ENCODE measurements at places on chromosomes 5 and 9.

- no peak for DNase-seq
Observed at GRCh38 chr9:103700195-103700962, 393.7 kb upstream of the SMC2 start.

GRCh38 chr5:14155075-14155474 is 11.9 kb downstream of the TRIO start:
- DNase-seq = no peak

- no peak for DNase-seq
Observed at GRCh38 chr5:90866333-90866732, 307.7 kb downstream of the ADGRV1 start.

DNA sequence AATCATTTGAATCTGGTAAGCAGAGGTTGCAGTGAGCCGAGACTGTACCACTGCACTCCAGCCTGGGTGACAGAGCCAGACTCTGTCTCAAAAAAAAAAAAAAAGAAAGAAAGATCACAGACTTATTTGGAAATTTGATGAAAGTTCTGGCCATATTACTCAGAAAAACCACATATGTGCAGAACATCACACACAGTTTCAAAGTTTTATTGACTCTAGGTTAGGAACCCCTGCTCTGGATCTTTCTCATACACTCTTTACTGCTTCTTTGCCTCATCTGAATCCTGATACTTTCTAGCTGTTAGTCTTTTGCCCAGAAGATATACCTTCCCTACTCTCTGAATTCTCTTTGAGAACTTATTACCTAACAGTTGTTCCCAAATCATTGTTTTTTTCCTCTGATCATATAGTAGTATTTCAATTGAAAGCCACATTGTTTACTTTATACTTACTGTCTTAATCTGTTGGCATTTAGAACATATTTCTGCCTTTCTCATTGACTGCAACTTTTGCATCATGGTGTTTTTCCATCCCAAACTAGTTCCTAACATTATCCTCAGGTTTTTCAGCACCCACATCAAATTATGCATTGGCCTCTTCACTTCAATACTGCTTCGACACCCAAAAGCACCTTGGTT is 68.7 kb downstream of the LNPEP start:
- no peak for DNase-seq

- no peak for DNase-seq
Observed at GRCh38 chr5:587403-587802, 24.7 kb upstream of the CEP72 start.

GRCh38 chr9:80382211-80382891 is 810.6 kb downstream of the TLE4 start:
- no peak for DNase-seq

DNA sequence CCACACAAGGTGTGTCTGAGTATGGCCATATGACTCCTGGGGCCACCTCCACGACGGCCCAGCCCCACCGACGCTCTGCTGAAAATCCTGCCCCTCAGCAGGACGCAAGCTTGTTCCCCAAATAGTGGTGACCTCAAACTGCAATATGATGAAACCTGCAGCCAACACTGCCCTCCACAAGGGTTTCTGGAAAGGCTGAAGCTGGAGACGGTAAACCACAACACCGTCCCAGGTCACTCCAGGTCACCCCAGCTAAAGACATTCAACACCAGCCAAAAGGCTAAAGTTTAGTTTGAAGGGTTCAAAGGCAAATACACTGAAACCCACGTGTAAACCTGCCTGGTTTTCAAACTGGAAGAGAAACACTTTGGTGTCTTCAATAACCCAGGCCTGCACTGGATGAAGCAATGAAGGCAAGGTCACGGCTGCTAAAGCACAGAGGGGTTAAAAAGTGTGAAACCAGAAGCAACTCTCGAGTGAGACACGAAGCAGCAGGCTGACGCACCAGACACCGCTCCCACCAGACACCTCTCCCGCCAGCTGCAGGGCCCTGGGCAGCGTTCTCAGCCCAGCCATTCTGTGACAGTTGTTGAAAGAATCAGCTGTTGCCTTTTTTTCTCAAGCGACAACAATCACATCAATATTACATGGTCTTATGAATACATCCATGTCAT is 1.8 kb upstream of the LHX3 start:
- DNase-seq = no peak

DNA sequence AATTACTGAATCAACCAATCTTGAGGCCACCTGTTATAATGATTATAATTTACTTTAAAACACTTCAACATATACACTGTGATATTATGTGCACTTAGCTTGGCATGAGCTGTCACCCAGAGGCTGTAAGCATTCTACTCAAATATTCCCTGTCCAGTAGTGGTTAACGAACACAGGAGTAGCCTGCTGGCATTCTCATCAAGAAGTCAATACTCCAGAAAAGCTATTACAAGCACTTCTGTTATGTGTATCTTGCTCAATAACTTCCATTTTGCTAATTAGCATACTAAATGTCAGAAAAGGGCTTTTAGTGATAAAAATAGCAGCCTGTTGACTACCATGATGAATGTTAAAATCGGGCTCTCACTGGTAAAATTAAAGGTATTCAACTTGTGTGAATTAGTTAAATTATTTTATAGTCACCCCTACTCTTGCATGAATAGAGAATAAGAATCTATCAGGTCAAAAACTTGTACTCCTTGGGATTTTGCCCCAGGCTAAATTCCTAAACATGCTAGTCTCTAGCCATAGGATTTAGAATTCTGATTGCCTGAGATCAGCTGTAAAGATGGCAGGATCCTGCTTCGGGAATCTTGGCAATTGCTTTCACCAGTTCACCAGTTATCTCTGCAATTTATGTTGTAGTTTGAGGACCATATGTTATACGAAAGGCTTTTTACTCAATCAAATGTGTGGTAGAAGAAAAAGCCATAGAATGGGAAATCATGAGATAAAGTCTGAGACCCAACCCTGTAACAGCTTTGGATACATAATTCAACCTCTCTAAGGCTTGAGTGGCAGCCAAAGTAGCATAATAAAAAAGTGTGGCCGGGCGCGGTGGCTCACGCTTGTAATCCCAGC is 43.4 kb upstream of the PAM start:
- no peak for DNase-seq

DNA sequence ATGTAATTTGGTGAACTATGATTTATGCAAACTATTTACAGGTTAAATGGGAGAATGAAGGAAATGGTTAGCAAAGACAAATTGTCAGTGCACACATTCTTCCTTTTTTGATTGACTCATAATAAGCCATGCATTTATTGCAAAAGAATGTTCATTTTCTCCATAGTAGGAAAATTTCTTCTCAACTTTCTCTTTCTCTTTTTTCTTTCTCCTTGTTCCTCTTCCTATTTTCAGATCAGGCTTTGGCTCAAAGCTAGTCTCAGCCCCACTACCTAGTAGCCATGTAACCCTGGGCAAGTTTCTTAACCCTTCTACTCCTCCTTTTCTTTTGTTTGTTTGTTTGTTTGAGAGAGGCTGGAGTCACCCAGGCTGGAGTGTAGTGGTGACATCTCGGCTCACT is 156.6 kb downstream of the PIK3R1 start:
- DNase-seq = no peak

DNA sequence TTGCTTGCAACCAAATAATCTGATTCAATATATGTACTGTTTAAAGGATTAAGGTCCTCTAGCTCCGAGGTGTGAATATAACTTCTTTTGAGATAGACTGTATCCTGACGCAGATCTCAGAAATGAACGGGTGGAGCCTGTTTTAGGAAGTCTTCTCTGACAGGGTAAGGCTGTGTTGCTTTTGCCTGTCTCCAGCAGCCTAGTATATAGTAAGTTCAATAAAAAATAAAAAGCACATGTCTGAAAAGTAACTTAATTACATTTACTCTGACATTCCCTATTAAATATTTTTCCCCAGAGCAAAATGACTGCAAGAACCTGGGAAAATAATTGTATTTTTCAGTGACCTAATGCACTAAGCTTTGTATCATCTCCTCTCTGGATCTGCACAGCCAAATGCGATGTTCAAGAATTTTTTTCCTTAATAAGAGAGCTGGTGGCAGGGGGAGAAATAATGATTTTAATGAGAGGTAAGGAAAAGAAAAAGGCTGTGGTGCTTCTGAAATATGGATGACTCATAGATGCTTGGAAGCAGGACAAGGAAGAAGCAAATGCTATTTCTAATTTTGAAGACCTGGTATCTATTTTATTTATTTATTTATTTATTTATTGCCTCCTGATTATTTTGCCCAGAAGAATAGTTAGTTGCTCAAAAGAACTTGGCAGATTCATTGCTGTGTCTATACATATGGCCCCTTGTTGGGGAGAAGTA is 7.3 kb downstream of the PPP3R2 start:
- no peak for DNase-seq

DNA sequence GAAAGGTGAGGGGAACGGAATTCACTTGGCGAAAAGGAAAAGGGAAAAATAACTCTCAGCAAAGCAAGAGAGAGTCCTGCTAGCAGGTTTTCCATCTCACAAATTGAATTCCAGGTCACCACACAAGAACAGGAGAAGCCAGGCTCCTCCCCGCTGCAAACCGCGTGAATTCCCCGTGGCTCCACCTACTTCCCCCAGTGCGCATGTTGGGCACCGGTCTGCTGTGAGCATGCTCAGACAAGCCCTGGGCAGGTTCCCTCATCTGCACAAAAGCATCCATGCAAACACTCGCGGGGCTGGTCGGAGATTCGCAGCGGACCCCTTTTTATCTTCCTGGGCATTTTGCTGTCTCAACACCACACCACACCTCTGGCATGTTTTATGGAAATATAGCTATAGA is 58.5 kb upstream of the S1PR3 start:
- no peak for DNase-seq

DNA sequence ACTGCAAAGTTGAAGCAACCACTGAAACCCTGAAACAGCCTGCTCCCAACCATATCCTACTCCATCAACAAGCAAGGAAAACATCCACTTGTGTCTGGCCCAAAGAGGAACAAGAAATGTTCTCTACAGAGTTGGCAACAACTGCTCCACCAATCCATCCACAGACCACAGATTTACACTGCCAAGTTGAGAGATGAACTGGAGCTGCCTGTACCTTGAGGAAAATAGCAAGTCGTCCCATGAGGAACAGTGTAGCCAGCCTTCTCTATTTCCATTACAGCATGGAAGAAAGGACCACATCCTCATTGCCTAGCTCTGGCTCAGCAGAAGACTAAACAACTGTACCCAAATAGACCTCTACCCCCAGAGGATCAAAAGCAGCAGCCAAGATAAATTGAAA is 60.4 kb downstream of the DEPDC1B start:
- DNase-seq = no peak

GRCh38 chr5:57551251-57551650 is 68.6 kb upstream of the ACTBL2 start:
- no peak for DNase-seq

DNA sequence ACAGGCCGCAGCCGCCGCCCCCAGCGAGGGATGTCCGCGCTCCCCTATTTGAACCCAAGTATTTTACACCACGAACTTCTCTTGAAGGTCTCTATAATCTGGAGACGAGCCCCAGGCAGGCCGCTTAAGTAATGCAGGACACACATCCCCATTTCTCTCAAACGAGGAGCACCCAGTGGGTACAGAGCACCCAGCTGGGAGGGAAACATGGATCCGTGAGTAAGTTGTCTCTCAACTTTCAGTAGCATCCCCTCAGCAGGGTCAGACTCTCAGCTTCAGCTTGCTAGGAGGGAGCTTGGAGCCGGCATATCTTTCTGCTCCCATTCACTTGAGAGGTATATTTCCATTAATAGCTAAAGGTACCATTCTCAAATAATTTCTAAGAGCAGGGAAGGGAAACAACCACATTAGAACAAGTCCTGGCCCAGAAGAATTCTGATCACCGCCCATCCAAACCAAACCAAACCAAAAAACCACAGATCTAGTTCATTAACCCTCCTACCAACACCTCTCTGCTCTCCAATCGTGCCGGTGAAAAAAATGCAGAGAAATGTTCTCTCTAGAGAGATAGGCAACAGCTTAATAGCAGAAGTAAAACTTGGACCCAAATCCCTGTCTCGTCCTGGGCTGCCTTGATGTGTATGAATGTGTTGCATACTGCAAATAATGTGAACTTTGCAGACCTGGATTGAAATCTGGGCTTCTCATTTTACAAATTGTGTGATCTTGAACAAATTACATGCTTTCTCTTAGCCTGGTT is 910 bp downstream of the TDRD7 start:
- no peak for DNase-seq

GRCh38 chr9:129885018-129885669 is 49.9 kb downstream of the USP20 start:
- no peak for DNase-seq

DNA sequence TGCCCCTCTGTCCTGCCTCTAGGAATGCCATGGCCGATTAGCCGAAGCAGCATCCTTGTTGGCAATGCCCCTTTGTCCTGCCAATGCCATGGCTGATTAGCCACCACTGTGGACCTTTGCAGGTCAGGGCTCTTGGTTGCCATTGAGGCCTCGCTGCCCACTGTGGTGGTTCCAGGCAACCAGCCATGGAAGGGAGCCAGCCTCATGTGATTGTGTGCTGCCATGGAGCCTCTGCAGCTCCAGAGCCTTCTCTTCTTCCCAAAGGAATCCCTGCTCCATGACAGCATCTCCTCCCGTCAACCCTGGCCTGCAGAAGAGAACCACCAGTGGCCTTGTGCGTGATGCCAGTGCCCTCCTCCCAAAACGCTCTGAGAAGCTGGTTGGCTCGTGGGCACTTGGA is 187.0 kb downstream of the CACNA1B start:
- DNase-seq = no peak

DNA sequence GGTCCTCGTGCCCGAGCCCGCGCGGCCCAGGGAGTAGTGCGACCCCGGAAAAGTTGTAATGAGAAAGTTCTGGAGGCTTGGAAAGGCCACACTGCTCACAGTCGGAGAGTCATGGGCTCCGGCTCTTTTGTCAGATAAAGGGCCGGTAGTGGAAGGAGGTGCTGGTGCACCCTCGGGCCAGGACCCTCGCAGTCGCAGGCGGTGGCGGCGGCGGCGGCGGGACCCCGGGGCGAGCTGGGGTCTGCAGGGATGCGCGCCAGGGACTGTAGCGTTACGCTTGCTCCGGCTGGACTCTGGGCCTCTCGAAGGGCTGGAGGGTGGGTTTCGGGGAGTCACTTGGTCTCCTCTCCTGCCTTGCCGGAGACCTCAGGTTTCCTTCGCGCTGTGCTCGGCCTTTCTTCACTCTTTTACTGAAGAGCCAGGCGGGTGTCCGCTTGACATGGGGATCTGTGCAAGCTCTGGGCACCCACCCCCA is 1.5 kb downstream of the RORB start:
- no peak for DNase-seq
